ENCODE measurements at places on chromosomes 5 and 9. TPM values are rescaled to one million over a fixed set of nuclear protein-coding genes. Genes with fewer than 3 reads are reported as not detected.

Gene STPG3
- not detected for total RNA-seq

Gene ADAMTSL2
- not detected for total RNA-seq

Gene YTHDC2
- 13.4 TPM for total RNA-seq

Gene TMEM215
- total RNA-seq, result not detected

Gene F2RL2
- total RNA-seq, result 21.7 TPM

Gene MLANA
- not detected for total RNA-seq

Gene FEM1C
- 21.5 TPM for total RNA-seq
